ENCODE measurements at places on chromosomes 4 and X.

DNA sequence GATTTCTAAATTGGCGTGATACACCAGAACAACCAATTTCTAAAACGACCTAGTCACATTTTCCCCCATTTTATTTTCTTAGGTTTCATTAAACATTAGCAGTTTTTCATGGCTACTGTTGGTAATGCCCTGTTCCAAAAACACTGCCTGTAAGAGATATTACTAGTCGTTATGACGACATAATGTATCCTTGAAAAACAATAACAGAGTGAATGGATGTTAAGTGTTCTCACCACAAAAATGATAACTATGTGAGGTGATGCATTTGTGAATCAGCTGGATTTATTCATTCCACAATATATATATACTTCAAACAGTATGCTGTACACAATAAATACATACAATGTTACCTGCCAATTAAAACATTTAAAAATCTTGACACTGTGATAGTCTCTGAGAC is 1147.6 kb upstream of the PCDH10 start:
- DNase-seq, result no peak

DNA sequence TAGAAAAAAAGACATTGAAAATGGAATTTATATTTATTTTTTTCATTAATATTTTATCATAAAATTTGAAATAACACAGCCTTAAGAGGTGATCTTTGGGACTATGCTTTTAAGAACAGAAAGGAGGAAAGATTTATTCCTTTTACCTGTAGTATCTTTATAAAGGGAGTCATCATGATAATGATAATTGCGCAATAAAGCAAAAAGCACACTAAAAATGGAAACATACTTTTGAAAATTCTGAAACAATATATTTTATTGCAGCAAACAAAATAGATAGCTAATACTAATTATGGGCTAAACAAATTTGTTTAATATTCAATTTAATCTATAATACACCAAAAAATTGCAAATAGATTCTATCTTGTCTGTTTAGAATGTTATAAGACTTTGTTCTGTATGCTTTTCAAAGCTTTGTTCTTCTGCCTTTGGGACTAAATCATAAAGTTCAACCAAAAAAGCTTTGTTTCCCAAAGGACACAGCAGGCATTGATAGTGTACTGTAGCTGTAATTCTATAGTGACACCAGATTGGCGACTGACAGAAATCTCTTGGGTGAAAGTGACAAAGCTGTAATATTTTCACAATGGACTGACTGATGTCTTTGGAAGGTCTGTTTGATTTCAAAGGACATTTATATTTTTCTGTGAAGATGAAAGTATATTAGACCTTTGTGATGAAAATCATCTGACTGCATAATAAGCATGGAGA is 2156.6 kb upstream of the TENM3 start:
- no peak for DNase-seq

- no peak for DNase-seq
Measured at GRCh38 chr4:141140391-141141200, 7.3 kb upstream of the RNF150 start.

- no peak for DNase-seq
Measured at GRCh38 chrX:914206-914605, 283.6 kb downstream of the SHOX start.

DNA sequence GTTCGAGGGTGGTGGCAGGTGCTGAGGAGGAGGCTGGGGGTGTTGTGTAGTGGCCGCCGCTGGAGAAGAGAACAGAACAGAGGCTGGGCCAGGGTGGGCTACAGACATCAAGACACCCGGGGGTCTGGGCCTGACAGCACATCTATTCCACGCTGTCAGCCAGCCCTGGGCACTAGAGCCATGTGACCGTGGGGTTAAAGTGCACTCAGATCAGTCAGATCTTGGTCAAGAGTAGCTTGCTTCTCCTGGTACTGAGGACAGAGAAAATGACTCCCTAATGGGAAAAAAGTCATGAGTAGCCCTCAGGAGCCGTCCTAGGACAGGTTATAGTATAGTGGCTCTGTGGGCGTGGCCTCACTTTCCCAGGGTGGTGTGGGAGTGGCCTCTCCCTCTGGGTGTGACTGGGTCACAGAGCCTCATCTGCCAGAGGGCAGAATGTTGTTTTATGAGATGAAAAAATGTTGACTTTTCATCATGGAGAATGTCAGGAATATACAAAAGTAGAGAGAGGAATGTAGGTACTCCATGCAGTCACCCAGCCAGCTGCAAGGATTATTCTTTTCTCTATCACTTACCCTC is 19.4 kb downstream of the TRMT44 start:
- no peak for DNase-seq

DNA sequence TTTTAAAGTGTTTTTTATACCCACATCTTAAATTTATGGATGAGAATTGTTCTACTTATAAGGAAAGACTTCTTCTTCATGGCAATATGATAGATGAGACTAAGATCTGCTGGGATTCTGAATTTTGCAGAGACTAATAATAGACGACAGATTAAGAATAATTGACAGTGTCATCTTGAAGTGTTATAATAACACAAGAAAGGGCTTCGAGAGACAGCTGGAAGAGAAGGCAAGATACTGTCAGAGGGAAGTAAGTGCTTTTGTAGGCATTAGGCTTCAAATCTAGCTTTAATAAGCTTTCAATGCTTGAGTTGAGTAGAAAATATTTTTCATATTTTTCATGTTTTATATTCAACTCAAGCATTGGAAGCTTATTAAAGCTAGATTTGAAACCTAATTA is 797.6 kb upstream of the PABPC4L start:
- DNase-seq, result no peak

- no peak for DNase-seq
Measured at GRCh38 chr4:147587041-147587440, 30.2 kb upstream of the TMEM184C start.

DNA sequence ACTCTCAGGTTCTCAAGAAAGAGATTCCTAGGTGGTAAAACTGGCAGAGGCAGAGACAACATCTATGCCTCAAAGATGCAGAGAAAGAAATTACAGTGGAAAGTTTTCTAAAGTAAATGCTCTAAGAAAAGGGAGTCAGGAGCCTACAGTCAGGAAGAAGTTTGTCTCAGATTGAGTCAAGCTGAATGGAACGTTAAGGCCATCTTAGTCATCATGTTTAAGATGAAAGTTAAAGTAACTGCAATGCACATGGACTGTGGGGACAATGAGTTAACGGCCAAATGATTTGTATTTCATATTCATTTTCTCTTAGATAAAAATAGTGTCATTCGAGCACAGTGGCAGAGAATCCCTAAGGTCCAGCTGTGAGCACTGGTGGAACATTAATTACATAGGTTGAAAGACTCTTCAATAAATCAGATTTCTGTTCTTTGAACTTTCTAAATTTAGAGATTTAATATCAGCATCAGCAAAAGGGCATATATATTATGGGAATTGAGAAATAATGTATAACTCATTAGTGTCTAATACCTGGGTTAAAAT is 384.6 kb downstream of the DTHD1 start:
- DNase-seq, result no peak

DNA sequence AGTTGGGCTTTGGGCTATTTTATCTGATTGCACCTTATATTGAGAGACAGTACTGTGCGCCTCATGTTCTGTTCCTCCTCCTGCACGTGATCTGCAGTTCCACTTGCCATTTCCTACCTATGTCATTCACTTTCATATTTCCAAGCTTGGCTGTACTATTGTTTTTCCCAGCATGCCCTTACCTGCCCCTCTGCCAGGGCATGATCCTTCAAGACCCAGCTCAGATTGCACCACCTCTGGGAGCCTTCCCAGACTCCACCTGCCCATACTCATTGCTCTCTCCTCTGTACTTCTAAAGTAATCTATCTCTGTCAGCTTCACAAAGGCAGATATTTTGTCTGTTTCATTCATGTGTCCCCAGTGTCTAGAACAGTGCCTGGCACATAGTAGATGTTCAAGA is 11.6 kb downstream of the SLC25A5 start:
- DNase-seq, result no peak

DNA sequence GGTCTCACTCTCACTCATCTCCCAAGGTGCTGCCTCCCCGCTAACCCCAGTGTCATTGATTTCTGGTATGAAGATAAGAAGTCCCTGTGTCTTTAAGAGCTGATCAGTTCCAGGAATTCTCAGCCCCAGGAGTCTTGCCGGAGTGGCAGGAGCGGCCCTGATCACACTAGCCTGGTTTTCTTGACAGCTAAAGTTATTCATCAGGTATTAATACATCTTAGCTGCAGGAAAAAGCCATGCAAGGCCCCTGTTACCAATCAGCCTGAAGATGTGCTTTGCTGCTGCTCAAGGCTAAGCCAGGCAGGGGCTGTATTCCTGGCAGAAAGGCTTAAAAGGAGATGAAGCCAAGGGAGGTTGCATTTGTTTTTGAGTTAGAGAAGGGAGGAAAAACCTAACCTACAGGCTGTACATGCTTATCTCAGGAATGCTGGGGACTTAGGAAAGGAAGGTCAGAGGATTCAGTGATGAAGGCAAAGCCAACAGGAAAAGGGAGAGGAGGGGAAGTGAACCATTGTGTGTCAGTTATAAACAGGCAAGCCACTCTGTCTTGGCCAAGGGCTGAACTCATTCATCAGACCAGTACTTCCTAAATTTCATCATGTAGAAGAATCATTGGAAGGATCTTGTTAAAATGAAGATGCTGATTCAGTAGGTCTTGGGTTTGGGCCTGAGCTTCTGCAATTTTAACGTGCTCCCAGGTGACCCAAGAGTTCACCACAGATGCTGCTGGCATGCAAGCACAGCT is 8.6 kb downstream of the SRPX start:
- peak; percentile 8 for DNase-seq

DNA sequence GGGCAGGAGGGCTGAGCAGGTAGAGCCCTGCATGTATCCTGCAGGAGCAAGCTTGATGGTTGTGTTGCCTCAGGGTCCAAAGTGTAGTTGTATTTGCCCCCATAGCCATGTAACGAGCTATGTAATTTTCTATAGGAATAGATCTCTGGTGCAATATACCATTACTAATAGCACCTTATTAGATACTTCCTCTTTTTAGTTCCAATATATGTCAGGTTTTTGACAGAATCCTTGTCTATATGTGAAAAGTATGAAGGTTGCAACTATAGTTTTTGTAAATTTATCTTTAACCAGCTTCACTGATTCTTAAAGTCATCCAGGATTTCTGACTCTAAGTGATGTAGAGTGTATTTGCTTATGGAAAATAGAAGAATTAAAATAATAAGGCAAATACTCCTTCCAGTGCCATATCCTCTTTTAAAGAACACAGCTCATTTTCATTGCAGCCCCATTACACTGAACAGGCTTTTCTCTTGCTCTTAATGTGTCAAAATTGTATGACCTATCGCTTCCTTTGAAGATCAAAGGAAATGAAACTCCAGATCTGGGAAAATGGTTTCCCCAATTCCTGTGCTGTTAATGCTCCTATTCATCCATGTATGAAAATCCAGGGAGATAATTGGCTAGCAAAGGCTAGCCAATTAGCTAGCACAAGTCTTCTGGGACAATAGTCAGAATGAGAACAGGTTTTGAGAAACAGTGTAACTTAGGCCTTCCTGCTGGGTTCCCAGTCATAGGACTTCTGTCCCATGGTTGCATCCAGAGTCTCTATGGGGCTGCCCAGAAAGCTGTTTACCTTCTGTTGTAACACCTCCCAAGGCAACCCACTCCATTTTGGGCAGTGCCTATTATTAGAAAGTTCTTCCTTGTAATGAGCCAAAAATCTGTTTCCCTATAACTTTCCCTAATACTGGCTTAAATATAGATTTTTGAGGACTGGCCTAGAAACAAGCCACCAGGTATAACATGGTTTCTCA is 90.6 kb downstream of the TSPAN7 start:
- DNase-seq, result no peak

DNA sequence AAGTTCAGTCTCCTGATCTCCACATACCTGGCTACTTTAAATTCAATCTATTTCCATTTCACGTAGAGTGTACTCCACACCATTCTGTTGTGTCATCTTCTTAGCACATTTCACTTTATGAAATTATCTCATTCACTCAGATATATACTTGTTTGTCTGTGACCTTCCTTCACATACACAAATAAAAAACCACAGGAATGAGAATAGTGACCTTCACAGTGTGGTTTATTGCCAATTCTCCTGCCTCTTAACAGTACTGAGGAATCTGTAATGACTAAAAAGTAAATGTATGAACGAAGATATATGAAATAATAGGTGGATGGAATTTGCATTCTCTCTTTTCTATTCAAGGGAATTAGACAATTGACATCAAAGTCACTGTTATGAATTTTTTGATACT is 183.9 kb upstream of the PCDH7 start:
- no peak for DNase-seq

DNA sequence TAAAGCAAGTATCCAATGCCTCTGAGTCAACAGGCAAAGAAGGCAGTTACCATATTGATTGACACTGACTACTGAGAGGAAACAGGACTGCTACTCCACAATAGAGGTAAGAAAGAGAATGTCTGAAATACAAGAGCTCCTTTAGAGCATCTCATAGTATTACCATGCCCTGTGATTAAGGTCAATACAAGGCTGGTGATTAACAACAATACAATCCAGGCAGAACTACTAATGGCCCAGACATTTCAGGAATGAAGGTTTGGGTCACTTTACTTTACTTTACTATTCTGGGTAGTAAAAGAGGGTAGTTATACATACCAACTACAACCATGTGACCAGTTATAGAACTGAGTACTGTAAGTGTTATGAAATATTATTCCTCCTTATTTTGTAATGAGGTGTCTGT is 44.5 kb downstream of the BRWD3 start:
- no peak for DNase-seq

- DNase-seq, result no peak
Measured at GRCh38 chr4:119641765-119642164, 13.2 kb upstream of the PDE5A start.

GRCh38 chrX:48558271-48558670 is 16.0 kb upstream of the RBM3 start:
- peak; percentile 51 for DNase-seq

DNA sequence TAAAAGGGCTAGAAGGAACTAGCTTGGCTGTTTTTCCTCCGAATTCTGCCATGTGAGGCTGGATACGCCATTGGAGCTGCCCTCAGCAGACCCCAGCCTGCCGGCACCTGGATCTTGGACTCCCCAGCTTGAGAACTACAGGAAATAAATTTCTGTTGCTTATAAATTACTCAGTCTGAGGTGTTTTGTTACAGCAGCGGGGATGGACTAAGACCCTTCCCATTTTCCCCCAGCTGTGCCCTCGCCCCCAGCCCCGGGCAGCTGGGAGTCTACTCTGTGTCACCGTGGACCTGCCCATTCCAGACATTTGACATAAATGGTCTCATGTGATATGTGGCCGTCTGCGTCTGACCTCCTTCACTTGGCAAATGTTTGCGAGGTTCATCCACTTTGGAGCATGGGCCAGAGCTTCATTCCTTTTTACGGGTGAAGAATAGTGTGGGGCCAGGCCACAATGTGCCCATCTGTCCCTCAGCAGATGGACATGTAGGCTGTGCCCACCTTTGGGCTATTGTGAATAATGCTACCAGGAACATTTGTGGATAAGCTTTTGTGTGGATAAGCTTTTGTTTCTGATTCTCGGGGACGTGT is 30.7 kb upstream of the SPON2 start:
- no peak for DNase-seq

DNA sequence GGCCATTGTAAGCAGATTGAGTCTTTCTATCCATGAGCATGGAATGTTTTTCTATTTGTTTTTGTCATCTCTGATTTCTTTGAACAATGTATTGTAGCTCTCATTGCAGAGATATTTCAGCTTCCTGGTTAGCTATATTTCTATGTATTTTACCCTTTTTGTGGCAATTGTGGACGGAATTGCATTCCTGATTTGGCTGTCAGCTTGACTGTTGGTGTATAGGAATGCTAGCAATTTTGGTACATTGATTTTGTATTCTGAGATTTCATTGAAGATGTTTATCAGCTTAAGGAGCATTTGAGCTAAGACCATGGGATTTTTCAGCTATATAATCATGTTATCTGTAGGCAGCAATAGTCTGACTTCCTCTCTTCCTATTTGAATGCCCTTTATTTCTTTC is 154.6 kb downstream of the GUCY2F start:
- DNase-seq, result no peak

GRCh38 chr4:96366632-96367031 is 526.7 kb downstream of the PDHA2 start:
- DNase-seq, result no peak
